ENCODE measurements at places on chromosomes 1 and 21. TPM values are rescaled to one million over a fixed set of nuclear protein-coding genes. Genes with fewer than 3 reads are reported as not detected.

The PDC gene
- not detected for polyA plus RNA-seq

The PAQR6 gene
- 1.7 TPM for polyA plus RNA-seq

The TPTE gene
- not detected for polyA plus RNA-seq

The HHIPL2 gene
- polyA plus RNA-seq: 0.31 TPM

The BEND5 gene
- polyA plus RNA-seq: 1.3 TPM

The HYI gene
- 35.8 TPM for polyA plus RNA-seq

The GCSAML gene
- 0.18 TPM for polyA plus RNA-seq

The DHCR24 gene
- polyA plus RNA-seq: 269 TPM

The C2CD4D gene
- 0.19 TPM for polyA plus RNA-seq

The PANK4 gene
- 17.6 TPM for polyA plus RNA-seq

The KCNA3 gene
- 2.5 TPM for polyA plus RNA-seq

The PALMD gene
- 10.5 TPM for polyA plus RNA-seq

The KCNA2 gene
- 0.02 TPM for polyA plus RNA-seq

The ATP8B2 gene
- 10.3 TPM for polyA plus RNA-seq

The CCDC30 gene
- polyA plus RNA-seq: 1.5 TPM

The CDA gene
- polyA plus RNA-seq: 3.3 TPM

The COL11A1 gene
- polyA plus RNA-seq: 0.33 TPM

The SHE gene
- polyA plus RNA-seq: 15.1 TPM

The LYSMD1 gene
- 5.1 TPM for polyA plus RNA-seq

The LAX1 gene
- polyA plus RNA-seq: 0.26 TPM

The S100A12 gene
- polyA plus RNA-seq: 1,191 TPM

The PLOD1 gene
- polyA plus RNA-seq: 112 TPM

The NFASC gene
- 1.8 TPM for polyA plus RNA-seq

The ADGRL4 gene
- 7.3 TPM for polyA plus RNA-seq

The PCBP3 gene
- 3.0 TPM for polyA plus RNA-seq

The HEYL gene
- 7.6 TPM for polyA plus RNA-seq

The TSPEAR gene
- 0.02 TPM for polyA plus RNA-seq

The SV2A gene
- polyA plus RNA-seq: 0.94 TPM

The TMEM222 gene
- polyA plus RNA-seq: 50.1 TPM

The PPP1R15B gene
- polyA plus RNA-seq: 29.8 TPM

The AMIGO1 gene
- polyA plus RNA-seq: 2.9 TPM

The FAM229A gene
- 7.2 TPM for polyA plus RNA-seq

The HRNR gene
- polyA plus RNA-seq: not detected

The KLF17 gene
- polyA plus RNA-seq: 0.21 TPM

The SPRR2E gene
- polyA plus RNA-seq: 0.33 TPM

The GREM2 gene
- polyA plus RNA-seq: 0.47 TPM

The OR14C36 gene
- polyA plus RNA-seq: not detected

The VHLL gene
- not detected for polyA plus RNA-seq

The VAV3 gene
- 8.0 TPM for polyA plus RNA-seq

The DYRK3 gene
- 5.4 TPM for polyA plus RNA-seq

The OR2L8 gene
- not detected for polyA plus RNA-seq

The UTS2 gene
- polyA plus RNA-seq: not detected

The LRRC71 gene
- 3.4 TPM for polyA plus RNA-seq

The NTNG1 gene
- 0.83 TPM for polyA plus RNA-seq
